ENCODE measurements at places on chromosomes 5 and 9. TPM values are rescaled to one million over a fixed set of nuclear protein-coding genes. Genes with fewer than 3 reads are reported as not detected.
A peak's percentile ranks its signal among the peaks of the same experiment; 100 is the strongest.

The CNTFR gene
- polyA plus RNA-seq, result 24.6 TPM

The MYMK gene
- polyA plus RNA-seq, result 0.37 TPM

DNA sequence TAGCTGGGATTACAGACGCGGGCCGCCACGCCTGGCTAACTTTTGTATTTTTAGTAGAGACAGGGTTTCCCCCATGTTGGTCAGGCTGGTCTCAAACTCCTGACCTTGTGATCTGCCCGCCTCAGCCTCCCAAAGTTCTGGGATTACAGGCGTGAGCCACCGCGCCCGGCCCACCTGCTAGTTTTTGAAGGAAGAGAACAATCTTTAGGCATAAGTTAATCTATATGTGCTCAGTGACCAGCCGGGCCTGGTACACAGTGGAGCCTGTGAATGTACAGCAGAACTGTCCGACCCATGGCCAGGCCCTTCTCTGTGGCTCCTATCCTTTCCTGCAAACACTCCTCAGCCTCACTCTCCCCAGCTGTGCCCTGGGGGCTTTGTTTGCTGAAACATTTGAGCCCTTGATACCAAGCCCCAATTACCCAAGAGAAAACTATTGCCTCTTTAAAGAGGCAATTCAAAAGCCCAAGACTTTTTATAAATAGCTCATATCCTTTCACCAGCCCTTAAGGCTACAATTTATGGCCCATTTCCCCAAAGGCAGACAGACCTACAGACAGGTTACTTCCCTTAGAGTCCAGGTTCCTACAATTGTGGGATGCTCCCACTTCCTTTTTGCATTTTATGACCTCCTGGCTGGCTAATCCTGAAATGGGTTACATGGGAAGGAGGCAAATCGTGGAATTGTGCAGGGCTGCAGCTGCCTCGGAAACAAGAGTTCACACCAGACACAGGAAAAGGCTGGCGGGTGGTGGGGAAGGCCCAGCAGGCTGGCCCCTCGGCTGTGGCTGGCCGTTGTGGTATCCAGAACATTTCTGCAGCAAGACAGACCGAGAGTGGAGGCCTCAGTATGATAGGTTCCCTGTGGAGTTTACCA, 37.5 kb downstream of the SPRY4 start:
- no peak for DNase-seq

The ODF2 gene
- 57.9 TPM for polyA plus RNA-seq

DNA sequence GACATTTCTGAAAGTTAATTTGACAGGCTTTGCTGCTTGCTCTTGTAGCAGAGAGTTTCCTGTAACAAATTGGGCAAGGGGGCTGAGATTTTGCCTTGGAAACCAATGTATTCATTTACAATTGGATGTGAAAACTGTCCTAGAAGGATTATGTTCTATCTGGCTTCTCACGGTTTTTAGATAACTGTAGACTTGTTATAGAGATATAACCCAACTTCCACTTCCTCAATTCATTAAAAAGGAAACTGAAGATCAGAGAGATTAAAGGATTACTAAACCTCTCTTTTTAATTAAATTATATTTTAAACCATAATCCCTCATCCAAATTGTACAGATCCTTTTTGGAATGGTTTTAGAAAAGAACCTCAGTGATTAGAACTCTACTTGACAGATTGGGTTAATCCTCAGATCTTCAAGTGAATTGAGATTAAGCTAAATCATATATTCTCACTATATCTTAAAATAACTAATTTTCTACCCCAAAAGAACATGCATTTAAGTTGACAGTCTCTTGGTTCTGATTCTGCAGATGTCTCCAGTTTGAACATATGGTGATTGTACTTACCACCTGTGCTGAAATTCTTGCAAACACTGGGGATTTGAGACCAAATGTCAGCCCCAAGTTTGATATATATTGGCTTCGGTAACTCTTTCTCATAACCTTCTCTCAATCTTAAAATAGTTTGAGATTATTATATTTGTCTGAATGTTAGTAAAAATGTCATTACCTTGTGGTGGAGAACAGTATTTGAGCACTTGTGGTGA, 130.1 kb upstream of the C9orf72 start:
- no peak for DNase-seq

- DNase-seq, result no peak
Measured at GRCh38 chr5:154101184-154101583, 62.4 kb downstream of the MFAP3 start.

DNA sequence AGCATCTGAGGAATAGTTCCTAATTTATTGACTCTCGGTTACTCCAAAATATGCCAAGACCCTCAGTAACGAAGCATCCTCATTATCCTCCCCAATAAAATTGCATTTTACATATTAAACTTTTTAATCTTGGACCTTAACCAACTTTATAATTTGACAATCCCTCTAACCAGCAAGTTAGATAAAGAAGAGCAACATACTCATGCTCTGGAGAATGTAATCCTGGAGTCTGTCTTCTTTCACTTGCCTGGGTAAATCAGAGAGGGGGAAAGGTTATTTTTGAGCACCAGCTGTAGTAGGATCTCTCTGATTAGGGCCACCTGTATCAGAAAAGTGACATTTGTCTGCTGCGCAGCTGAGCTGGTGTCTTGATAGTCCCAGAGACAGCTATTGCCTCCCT, 59.8 kb downstream of the NDFIP1 start:
- no peak for DNase-seq

GRCh38 chr5:51582871-51583394, 199.7 kb downstream of the ISL1 start:
- no peak for DNase-seq

The FRRS1L gene
- polyA plus RNA-seq, result 1.7 TPM

GRCh38 chr5:135112008-135112725, 78.1 kb upstream of the PITX1 start:
- DNase-seq, result no peak

DNA sequence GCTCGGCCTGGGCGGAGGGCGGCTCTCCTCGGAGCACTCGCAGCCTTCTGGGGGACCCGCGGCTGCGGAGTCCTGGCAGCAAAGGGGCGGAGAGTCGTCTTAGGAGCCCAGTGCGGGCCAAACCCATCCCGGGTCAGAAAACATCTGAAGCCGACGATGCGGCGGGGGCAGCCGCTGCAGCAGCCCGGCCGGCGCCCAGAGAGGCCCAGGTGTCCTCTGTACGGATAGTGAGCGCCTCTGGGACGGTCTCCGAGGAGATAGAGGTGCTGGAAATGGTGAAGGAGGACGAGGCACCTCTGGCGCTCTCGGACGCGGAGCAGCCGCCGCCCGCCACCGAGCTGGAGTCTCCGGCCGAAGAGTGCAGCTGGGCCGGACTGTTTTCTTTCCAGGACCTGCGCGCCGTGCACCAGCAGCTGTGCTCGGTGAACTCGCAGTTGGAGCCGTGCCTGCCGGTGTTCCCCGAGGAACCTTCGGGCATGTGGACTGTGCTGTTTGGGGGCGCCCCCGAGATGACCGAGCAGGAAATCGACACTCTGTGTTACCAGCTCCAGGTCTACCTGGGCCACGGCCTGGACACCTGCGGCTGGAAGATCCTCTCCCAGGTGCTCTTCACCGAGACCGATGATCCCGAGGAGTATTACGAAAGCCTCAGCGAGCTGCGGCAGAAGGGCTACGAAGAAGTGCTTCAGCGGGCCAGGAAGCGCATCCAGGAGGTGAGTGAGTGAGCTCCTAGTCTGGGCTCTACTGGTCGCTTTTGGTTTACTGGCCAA, 1.2 kb downstream of the JMY start:
- DNase-seq, result peak; percentile 27

GRCh38 chr9:79193501-79194223, 378.1 kb upstream of the TLE4 start:
- DNase-seq, result no peak

The OR1L4 gene
- not detected for polyA plus RNA-seq

GRCh38 chr9:76893395-76893932, 12.4 kb downstream of the PRUNE2 start:
- DNase-seq, result no peak

GRCh38 chr5:113804264-113804663, 290.8 kb downstream of the YTHDC2 start:
- no peak for DNase-seq

The DNM1 gene
- polyA plus RNA-seq, result 47.7 TPM

- no peak for DNase-seq
Measured at GRCh38 chr9:16333691-16334090, 536.8 kb downstream of the BNC2 start.

GRCh38 chr9:8917956-8918739, 1118.6 kb upstream of the DMAC1 start:
- DNase-seq, result no peak

The ZCCHC9 gene
- polyA plus RNA-seq, result 38.3 TPM

- DNase-seq, result no peak
Measured at GRCh38 chr5:80076131-80077050, 41.2 kb downstream of the THBS4 start.

GRCh38 chr5:78001197-78001596, 225.1 kb upstream of the TBCA start:
- DNase-seq, result no peak

GRCh38 chr9:35616681-35617459, 1.3 kb downstream of the CD72 start:
- peak; percentile 33 for DNase-seq

DNA sequence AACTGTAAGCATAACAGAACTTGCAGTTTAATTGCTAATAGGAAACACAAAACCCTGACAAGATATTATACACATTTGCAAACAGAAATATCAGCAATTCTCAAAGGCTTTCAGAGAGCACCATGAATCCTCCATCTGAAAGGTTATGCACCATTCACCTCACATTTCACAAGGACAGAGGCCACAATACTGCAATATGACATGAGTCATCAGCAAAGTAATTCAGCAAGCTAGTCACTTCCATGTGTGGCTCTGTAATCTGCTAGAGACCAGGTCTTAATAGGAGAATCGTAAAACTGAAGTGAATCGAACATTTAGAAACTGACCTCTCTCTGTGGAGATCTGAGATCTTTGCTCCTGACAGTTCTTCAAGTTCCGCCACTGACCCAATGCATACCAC, 28.3 kb downstream of the IARS1 start:
- no peak for DNase-seq

The ENTREP1 gene
- polyA plus RNA-seq, result 36.4 TPM

The EGFLAM gene
- 14.3 TPM for polyA plus RNA-seq

GRCh38 chr9:77177143-77177893, at the start of gene VPS13A:
Gene VPS13A (plus strand): TSS chr9:77177534. CDS start chr9:77177705, 171 bp downstream.
- peak; percentile 88 for DNase-seq

GRCh38 chr9:114374936-114375335, 12.8 kb downstream of the AKNA start:
- DNase-seq, result no peak

DNA sequence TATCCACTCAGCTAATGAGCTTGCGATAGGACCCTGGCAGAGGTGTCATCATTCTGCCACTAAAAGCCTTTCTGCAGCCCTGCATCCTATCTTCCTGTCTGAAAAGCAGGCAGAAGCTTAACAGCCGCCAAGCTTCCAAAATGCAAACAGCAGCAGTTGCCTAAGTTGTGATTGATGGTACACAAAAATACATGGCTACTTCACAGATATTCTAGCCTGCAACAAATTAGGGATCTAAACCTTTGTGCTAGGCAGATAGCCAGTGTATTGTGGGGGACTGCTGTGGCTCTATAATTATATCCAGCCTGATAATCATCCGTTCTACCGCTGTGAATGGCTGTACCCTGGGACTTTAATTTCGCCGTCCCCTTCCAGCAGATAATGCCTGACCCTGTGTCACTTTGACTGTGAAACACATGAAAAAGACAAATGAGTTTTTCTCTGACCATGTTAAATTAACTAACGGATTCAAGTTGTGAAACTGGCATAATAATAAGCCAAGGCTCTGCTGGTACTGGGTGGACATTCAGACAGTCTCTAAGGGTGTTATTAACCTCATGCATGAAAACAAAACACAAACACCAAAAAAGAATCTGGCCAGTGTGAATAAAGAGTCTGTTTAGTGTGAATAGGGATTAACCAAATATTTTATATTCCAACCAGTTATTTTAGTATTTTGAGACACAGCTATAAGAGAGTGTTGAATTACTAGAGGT, 45.9 kb downstream of the SEMA6A start:
- no peak for DNase-seq

DNA sequence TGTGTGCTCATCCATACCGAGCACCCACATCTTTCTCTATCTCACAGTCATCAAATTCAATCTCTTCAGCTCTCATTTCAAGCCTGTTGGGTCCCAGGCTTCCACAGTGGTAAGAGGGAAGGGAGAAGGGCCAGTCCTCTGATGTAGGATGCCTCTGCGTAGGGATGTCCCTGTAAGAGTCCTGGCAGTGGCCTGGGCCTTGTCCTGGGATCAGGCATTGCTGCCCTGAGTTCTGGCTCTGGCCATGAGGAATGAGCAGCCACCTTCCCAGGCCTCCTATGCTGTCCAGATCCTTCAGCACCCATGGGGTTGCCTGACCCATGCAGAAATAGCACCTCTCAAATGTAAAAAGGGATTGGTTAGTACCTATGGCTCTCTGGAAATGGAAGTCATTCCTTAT, 121.2 kb downstream of the EFNA5 start:
- no peak for DNase-seq

GRCh38 chr5:83000428-83000827, 76.8 kb downstream of the TMEM167A start:
- no peak for DNase-seq
